ENCODE measurements at places on chromosomes 7 and 10. TPM values are rescaled to one million over a fixed set of nuclear protein-coding genes. Genes with fewer than 3 reads are reported as not detected.

Gene LMOD2
- total RNA-seq: not detected

Gene MRPS16
- 86.0 TPM for total RNA-seq

Gene CTAGE8
- 0.49 TPM for total RNA-seq

- DNase-seq: no peak
These were observed 136.6 kb downstream of the AHR start for GRCh38 chr7:17434841-17435692.

GRCh38 chr7:46239846-46240245 lies 318.8 kb upstream of the IGFBP3 start:
- DNase-seq: no peak

- no peak for DNase-seq
These were observed 49.5 kb upstream of the ZNF32 start for GRCh38 chr10:43698156-43698555.

- DNase-seq: peak; percentile 41
These were observed 238.7 kb upstream of the PRSS58 start for GRCh38 chr7:142496545-142496991.

Data from endothelial cell of umbilical vein (primary cell).